Lower leg skin (tissue), 4 donors: ENCODE measurements at places on chromosomes 4 and X. TPM values are rescaled to one million over a fixed set of nuclear protein-coding genes. Genes with fewer than 3 reads are reported as not detected.

MAGEC3 gene
- not detected for total RNA-seq

IL15 gene
- total RNA-seq: 0.42 TPM

TXK gene
- 0.81 TPM for total RNA-seq

SCD5 gene
- total RNA-seq: 16.5 TPM

AGA gene
- total RNA-seq: 48.1 TPM

RAP1GDS1 gene
- total RNA-seq: 24.6 TPM

MAGEB17 gene
- not detected for total RNA-seq

SUPT20HL1 gene
- not detected for total RNA-seq

CFAP99 gene
- not detected for total RNA-seq

XK gene
- total RNA-seq: 1.3 TPM

HS6ST2 gene
- not detected for total RNA-seq

DMRTC1 gene
- total RNA-seq: not detected

ASB9 gene
- total RNA-seq: 7.0 TPM

GLRA2 gene
- not detected for total RNA-seq

SATL1 gene
- not detected for total RNA-seq

DCAF4L1 gene
- not detected for total RNA-seq

TENM3 gene
- 8.2 TPM for total RNA-seq

DOK7 gene
- 9.8 TPM for total RNA-seq

ADGRG4 gene
- total RNA-seq: not detected

ADGRG2 gene
- 0.47 TPM for total RNA-seq

FRAS1 gene
- total RNA-seq: 3.0 TPM

ZMAT1 gene
- total RNA-seq: 2.5 TPM

ZNF141 gene
- total RNA-seq: 13.8 TPM

SUPT20HL2 gene
- total RNA-seq: not detected

JADE3 gene
- total RNA-seq: 3.6 TPM

LRP2BP gene
- 1.4 TPM for total RNA-seq

ADH1C gene
- 1.2 TPM for total RNA-seq

PCDH19 gene
- total RNA-seq: 0.65 TPM

FRMPD3 gene
- 0.05 TPM for total RNA-seq

EDA gene
- total RNA-seq: 9.9 TPM

ABCG2 gene
- total RNA-seq: 1.2 TPM

GABRG1 gene
- total RNA-seq: not detected

NUP62CL gene
- 1.6 TPM for total RNA-seq

HDX gene
- total RNA-seq: 0.42 TPM

ARSD gene
- 16.8 TPM for total RNA-seq

GPRIN3 gene
- 1.6 TPM for total RNA-seq

PNPLA4 gene
- 19.9 TPM for total RNA-seq
